Hepatocyte (in vitro differentiated cells): ENCODE measurements at places on chromosomes 5 and 9. TPM values are rescaled to one million over a fixed set of nuclear protein-coding genes. Genes with fewer than 3 reads are reported as not detected.

PDE6A gene
- polyA plus RNA-seq, result 3.7 and 3.9 TPM in 2 replicates

PCDHA9 gene
- 0.57 and 0.90 TPM in 2 replicates for polyA plus RNA-seq

TMED9 gene
- polyA plus RNA-seq, result 512 and 519 TPM in 2 replicates

PCDHGA5 gene
- polyA plus RNA-seq, result not detected in 2 replicates

ADAMTS16 gene
- polyA plus RNA-seq, result 2.0 and 2.2 TPM in 2 replicates

PCDHGA10 gene
- polyA plus RNA-seq, result 3.0 and 3.9 TPM in 2 replicates

LMAN2 gene
- 381 and 391 TPM in 2 replicates for polyA plus RNA-seq

NMUR2 gene
- 0.57 TPM in 1 of 2 replicates, not detected in the other for polyA plus RNA-seq

COL23A1 gene
- polyA plus RNA-seq, result 1.1 and 2.7 TPM in 2 replicates

LRRC26 gene
- polyA plus RNA-seq, result 0.89 and 2.6 TPM in 2 replicates

MFAP3 gene
- 12.3 and 14.4 TPM in 2 replicates for polyA plus RNA-seq

AKNA gene
- polyA plus RNA-seq, result 4.5 and 6.6 TPM in 2 replicates

FOXD4 gene
- polyA plus RNA-seq, result 0.11 and 0.24 TPM in 2 replicates

ZDHHC21 gene
- polyA plus RNA-seq, result 3.7 and 4.7 TPM in 2 replicates

CD274 gene
- not detected in 2 replicates for polyA plus RNA-seq

BAAT gene
- polyA plus RNA-seq, result 13.8 and 19.8 TPM in 2 replicates

HAND1 gene
- polyA plus RNA-seq, result 118 and 168 TPM in 2 replicates

IL4 gene
- polyA plus RNA-seq, result not detected in 2 replicates

LCN10 gene
- not detected in 2 replicates for polyA plus RNA-seq

INSL6 gene
- 0.41 and 0.52 TPM in 2 replicates for polyA plus RNA-seq
